Activated T-helper 1 cell treated with Interleukin-2 at 50 U/mL for 16 hours (primary cell): ENCODE measurements at places on chromosomes 12 and 14.

DNA sequence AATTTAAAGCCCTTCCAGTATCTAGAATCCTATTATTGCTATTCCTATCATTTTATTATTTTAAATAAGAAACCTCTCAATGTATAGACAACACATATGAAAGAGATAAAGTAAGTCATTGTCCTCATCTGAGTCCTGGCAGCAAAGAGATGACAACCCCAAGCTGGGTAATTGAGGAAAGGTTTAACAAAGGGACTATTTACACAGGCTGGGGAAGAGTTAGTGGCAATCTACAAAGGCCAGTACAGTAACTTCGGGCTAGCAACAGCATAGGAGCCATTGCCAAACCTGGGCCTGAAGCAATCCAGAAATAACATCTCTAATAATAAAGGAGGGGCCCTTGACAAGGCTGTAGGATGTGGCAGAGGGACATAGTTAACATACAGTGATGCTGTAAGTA, 11.2 kb downstream of the PDE6H start:
- no peak for DNase-seq

- DNase-seq: no peak
These were observed 170.6 kb downstream of the PRKCH start for GRCh38 chr14:61491876-61492434.

DNA sequence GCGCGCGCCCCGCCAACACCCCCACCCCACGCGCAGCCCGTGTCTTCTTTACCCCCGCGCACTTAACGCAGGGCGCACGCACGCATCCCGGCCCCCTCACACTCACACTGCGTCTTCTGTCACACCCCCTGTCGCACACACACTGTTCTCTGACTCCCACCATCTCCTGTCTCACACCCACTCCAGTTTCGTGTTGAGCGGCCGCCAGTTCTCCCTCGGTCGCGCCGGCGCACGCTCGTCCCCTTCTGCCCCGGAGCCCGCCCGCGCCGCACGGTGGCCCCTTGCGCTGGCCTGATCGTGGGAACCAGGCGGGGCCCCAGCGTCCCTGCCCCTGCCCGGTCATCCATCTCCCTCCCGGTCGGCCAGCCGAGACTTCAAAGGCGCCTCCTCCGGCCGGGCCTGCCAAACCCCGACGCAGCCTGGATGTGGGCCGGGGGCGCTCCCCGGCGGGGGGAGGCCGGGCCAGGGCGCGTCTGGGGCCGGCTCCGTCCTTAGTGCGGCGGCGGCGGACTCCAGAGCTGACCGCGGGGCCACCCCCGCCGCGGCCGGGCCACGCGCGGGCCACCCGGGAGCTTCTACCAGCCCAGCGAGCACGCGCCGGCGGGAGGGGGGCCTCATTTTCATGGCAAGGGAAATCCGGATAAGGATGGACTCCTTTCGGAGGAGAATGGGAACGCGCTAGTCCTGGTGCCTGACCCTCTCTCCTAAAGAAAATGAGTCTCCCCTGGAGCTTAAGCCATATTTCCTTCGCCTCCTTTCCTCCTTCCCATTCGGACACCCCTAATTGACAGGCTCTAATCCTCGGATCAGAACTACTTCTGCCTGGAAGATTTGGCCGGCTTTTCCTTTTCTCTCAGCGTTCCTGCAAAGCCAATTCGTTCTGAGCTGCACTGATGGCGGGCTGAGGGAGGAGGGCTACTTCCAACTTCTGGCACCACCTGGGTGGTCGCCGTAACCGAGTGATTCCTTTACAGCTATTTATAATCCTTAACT, 82.0 kb upstream of the HMGA2 start:
- DNase-seq: no peak

- no peak for DNase-seq
These were observed 13.4 kb downstream of the CSRNP2 start for GRCh38 chr12:51070004-51070403.

GRCh38 chr12:125032466-125033152, 32.6 kb upstream of the AACS start:
- DNase-seq: no peak

GRCh38 chr12:3003357-3003992, 44.3 kb downstream of the TEAD4 start:
- no peak for DNase-seq

DNA sequence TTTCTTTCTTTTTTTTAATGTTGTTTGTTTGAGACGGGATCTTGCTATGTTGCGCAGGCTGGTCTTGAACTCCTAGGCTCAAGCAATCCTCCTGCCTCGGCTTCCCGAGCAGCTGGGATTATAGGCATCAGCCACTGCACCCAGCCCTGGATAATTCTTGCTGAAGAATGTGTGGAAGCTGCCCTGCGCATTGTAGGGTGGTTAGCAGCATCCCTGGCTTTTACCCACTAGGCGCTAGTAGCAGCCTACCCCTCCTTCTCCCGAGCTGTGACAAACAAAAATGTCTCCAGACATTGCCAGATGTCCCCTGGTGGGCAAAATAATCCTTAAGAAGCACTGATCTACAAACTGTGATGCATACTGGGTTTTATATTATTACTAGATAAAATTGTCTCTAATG, 6.6 kb downstream of the DCAF4 start:
- DNase-seq: no peak

DNA sequence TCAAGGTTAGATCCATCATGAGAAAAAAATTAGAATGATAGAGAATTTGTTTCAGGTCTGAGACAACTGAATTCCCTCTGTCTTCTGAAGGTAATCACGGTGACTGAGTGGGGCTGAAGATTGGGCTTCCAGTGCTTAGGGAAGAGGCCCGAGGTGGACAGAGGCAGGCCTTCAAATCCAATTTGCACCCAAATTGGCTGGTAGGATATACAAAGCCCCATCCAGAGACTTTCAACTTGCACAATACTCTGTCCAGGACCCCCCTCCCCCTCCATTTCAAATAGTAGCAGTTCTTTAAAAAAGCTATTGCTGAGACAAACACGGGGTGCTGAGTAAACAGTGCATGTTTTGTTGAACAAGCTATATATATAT, 3.6 kb upstream of the FOXG1 start:
- no peak for DNase-seq

DNA sequence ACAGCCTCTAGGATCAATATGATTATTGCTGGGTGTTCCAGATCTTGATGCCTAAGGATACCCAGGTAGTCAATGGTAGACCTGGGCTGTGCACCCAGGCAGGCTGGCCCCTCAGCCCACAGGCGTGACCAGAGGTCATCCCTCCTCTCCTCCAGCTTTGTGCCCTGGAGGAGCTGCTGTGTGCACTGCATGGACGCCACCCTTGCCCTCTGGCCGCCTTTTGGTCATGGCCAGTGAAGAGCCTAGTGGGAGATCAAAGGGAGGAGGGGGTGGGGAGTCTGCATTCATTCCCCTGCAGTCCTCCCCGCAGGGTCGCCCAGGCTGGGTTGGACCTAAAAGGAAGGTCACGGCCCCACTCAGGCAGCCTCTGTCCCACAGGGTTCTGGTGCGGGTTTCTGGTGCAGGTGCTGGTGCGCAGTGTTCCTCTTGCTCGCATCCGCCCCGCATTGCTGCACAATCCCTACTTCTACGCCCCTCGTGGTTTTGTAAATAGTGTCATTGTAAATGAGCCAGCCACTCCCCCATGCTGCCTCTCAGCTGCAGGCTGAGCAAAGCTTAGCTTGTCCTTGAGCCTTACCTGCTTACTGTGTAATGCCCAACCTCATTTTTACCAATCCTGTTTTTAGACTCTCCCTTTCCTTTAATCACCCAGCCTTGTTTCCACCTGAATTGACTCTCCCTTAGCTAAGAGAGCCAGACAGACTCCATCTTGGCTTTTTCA, 55.3 kb downstream of the PSMA6 start:
- no peak for DNase-seq

GRCh38 chr14:99875836-99876235, 82.6 kb downstream of the EML1 start:
- no peak for DNase-seq

GRCh38 chr14:28987516-28987915, 220.9 kb downstream of the FOXG1 start:
- DNase-seq: no peak

DNA sequence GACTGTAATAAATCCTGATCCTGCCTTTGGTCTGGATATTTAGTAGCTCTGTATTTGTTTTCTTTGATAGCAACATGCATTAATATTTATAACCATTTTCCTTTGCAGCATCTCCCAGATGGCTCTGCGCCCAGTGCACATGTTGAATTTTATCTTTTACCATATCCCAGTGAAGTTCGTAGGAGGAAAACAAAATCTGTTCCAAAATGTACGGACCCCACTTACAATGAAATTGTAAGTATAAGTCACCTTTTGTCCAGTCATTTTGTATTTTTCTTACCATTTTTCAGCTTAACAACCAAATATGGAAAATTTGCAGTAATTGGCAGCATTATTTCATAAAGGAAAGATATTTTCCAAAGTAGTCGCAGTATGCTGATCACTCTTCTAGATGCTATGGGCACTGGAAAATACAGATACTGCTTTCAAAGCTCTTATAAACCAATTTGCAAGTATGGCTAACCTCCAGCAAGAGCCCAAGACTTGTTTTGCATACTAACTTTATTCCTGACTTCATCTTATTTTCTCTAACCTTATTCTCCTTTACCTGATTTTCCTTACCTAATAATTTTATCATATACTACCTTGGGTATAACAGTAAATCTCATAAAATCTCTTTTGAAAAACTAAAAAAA, 97.4 kb downstream of the PLCZ1 start:
- DNase-seq: no peak

DNA sequence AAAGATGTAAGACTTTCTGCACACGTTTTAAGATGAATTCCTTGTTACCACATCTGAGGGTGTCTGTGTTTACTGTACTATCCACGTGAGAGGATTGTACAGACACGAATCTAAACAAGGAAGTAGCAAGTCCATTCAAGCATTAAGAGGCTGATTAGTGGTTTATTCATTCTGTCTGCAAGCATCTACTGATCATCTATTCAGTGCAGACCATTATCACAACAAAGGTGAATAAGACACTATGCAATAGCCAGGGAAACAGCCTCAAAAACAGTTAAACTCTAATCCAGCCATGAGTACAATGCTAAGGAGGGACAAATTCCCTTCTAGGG, 111.6 kb upstream of the PZP start:
- DNase-seq: no peak

GRCh38 chr14:102088012-102088792, 1.4 kb upstream of the HSP90AA1 start:
- peak; percentile 24 for DNase-seq

GRCh38 chr12:121279071-121279375, 17.5 kb downstream of the CAMKK2 start:
- no peak for DNase-seq

- DNase-seq: no peak
These were observed 637.0 kb upstream of the TBX3 start for GRCh38 chr12:115320967-115321366.

- no peak for DNase-seq
These were observed 6.9 kb downstream of the TBC1D15 start for GRCh38 chr12:71846322-71846940.

- DNase-seq: no peak
These were observed 119.4 kb downstream of the SAMD4A start for GRCh38 chr14:54686219-54686870.

- no peak for DNase-seq
These were observed 189.4 kb downstream of the ADGRD1 start for GRCh38 chr12:131142891-131143657.

DNA sequence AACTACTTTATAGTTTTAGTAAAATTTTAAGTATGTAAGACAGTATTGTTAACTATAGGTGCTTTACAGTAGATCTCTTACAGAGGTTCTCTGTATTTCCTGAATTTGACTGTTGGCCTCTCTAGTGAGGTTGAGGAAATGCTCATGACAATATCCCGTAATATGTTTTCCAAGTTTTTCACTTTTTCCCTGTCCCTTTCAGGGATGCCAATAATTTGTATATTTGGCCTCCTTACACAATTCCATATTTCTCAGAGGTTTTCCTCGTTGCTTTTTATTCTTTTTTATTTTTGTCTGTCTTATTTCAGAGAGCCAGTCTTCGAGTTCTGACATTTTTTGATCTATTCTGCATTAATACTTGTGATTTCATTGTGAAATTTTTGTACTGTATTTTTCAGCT, 233.7 kb upstream of the PDE3A start:
- no peak for DNase-seq

GRCh38 chr12:11795913-11796459, 146.5 kb downstream of the ETV6 start:
- DNase-seq: no peak

DNA sequence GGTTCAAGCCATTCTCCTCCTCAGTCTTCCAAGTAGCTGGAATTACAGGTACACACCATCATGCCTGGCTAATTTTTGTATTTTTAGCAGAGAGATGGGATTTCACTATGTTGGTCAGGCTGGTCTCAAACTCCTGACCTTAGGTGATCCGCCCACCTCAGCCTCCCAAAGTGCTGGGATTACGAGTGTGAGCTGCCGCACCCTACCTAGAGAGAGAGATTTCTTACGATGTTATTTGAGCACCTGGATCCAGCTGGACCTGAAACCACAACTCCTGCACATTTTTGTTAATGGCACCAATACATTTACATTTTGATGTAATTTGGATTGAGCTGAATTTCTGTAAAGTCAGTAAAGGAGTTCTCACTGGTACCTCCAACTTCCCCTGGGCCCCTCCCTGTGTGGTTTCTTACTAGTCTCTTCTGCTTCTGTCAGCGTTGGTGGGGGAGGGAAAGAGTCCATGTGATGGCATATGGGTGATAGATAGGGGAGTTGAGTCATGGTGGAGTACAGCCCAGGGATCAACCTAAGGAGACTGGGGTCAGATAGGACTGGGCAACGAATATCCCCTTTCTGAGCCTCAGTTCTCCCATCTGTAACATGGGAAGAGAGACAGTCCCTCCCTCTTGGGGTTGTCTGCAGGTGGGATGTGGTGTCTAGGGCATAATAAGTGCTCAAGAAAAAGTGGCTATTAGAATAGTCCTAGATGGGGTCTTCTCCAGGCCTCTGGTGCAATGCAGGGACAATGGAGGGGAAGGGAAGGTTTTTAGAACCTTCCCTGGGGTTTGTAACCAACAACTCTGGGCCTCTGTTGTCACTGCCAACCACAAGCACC, 83.3 kb upstream of the MED13L start:
- DNase-seq: no peak

DNA sequence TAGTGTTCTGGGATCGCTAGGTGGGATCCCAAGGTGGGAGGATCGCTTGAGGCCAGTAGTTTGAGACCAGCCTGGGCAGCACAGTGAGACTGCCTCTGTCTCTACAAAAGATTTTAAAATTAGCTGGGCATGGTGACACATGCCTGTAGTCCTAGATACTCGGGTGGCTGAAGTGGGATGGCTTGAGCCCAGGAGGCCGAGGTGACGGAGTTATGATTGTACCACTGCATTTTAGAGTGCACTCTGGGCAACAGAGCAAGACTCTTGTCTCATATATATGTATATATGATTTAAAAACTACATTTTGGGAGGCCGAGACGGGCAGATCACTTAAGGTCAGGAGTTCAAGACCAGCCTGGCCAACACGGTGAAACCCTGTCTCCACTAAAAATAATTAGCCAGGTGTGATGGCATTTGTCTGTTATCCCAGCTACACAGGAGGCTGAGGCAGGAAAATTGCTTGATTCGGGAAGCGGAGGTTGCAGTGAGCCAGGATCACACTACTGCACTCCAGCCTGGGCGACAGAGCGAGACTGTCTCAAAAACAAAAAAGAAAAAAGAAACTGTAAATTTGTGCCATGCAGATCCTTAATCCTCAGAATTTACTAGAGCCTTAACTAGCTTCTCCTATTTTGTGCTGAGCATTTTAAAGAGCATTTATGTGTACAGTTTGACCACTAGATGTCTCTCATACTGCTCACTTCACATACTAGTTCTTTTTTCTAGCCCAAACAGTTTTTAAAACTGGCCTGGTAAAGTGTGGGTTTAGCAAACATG, 114.8 kb downstream of the MON2 start:
- no peak for DNase-seq

- DNase-seq: no peak
These were observed 156.5 kb downstream of the PAWR start for GRCh38 chr12:79534029-79534867.
